ENCODE measurements at places on chromosomes 6 and 20.

DNA sequence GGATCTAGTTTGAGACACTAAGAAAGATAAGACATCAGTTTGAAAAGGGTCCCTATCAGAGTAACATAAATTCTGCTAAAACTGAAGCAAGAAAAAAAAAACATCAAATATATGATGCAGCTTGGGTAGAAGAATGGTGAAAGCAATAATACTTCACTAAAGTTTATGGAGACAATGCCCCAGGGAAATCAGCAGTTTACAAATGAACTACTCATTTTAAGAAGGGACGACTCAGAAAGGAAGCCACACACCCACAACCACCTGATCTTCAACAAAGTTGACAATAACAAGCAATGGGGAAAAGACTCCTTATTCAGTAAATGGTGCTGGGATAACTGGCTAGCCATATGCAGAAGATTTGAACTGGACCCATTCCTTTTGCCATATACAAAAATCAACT lies 143.5 kb downstream of the TPBG start:
- DNase-seq, result no peak

DNA sequence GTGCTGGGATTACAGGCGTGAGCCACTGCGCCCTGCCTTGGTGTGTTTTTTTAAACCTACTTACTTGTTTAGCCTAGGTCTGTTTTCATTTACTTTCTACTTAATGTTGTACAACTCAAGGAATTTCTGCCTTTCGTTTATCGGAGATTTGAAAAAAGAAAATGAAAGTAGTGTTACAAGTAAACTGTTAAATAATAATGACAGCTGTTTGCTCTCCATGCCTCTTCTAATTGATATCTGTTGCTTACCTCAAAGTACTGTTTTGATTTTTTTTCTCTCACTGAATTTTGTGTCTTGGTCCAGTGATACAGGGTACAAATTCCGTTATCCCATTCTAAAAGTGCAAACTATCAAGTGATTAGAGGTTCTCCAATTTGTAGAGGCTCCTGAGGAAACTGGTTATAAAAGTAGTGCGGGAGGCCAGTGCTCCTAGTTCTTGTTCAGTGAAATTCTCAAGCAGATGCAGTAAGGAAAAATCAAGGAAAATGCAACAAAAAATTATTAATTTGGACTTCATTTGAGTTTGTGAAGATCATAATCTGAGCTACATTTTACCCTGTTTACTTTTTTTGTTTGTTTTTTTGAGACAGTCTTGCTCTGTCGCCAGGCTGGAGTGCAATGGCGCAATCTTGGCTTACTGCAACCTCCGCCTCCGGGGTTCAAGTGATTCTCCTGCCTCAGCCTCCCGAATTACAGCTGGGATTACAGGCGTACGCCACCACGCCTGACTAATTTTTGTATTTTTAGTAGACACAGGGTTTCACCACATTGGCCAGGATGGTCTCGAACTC lies 2.2 kb downstream of the UBR2 start:
- DNase-seq, result no peak

- no peak for DNase-seq
Measured at GRCh38 chr6:26543953-26544352, 5.8 kb downstream of the HMGN4 start.

DNA sequence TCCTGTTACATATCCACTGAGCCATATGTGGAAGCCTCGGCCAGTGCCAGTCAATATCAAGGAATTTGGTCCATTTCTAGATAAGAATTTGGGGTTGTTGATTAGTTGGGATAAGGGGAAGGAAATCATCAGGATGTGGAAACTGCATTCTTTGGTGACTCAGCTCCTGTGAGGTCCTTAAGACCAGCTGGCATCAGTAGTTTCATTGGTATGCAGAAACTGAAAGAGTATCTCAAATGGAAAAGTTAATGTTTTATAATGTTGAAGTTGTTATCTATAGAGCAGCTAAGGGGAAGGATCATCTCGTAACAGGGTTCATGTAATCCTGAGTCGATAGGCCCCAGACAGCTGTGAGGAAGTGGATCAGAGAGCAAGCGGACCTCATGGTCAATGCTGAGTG lies 87.9 kb upstream of the PRND start:
- peak; percentile 94 for DNase-seq

DNA sequence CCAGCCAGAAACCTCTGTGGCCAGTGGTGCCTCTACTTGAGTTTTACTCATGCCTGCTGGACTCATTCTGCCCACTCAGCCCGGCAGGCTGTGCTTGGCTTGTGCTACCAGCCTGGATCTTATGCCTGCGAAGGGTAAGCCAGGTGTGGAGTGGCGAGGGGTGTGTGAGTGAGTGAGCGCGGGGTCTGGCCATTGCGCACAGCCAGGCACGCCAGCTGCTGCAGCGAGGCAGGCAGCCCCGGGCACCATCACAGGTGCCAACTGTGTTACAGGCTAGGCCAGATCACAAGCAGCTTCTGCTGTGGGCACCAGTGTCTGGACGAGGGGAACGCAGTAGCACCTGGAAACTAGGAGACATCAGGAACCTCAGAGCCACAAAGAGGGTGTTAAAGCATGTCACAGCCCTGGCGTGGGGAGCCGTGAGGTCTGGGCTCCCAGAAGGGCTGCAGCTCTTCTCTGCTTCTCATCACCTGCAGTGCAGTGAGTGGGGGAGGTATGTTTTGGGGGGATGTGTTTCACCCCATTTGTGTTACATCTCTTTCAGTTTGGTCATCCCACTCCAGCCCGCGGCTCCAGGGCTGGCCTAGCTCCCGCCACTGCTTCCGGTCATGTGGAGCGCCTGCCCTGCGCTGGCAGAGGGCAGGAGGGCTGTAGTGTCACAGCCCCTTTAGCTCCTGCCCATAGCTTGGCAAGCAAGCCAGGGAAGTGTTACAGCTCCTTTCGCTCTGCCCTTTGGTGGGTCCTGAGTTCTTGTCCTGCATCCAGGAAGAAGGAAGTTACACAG lies 379.7 kb upstream of the IMPG1 start:
- no peak for DNase-seq

GRCh38 chr20:61938839-61939690 lies 126.6 kb downstream of the TAF4 start:
- no peak for DNase-seq

GRCh38 chr6:17385660-17386059 lies 7.7 kb upstream of the CAP2 start:
- DNase-seq, result no peak

DNA sequence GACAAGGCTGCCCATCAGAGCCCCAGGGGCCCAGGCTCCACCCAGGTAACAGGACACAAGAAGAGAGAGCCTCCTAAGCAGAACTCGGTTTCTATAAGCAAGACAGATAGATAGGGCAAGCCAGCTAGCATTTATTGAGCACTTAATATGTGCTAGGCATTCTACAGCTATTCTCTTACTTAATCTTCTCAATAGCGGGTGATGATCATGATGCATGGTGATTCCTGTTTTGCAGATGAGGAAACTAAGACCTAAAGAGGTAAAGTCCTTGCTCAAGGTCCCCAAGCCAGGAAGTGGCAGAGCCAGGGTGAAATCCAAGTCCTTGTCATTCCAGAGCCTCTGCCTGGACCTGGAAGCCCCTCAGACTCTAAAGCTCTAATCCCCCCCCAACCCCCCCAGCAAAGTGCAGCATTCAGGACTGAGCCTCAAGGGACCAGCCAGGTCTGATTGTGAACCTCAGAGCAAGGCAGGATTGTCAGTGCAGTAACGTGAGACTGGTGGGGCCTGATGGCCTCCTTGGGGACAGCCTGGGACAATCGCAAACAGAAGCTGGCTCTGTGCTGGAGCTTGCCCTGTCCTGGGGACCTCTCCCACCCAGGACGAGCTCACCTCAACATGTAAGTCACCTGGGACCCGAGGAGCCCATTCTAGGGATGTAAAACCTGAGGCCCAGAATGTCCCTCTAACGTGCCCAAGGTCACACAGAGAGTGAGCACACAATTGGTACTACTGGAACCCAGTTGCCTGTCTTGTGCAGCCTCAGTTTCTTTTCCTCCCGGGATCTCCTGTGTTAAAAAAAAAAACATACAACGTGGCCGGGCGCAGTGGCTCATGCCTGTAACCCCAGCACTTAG lies 48.4 kb upstream of the PTGIS start:
- no peak for DNase-seq

GRCh38 chr20:47610247-47610944 lies 108.7 kb downstream of the NCOA3 start:
- DNase-seq, result peak; percentile 35

DNA sequence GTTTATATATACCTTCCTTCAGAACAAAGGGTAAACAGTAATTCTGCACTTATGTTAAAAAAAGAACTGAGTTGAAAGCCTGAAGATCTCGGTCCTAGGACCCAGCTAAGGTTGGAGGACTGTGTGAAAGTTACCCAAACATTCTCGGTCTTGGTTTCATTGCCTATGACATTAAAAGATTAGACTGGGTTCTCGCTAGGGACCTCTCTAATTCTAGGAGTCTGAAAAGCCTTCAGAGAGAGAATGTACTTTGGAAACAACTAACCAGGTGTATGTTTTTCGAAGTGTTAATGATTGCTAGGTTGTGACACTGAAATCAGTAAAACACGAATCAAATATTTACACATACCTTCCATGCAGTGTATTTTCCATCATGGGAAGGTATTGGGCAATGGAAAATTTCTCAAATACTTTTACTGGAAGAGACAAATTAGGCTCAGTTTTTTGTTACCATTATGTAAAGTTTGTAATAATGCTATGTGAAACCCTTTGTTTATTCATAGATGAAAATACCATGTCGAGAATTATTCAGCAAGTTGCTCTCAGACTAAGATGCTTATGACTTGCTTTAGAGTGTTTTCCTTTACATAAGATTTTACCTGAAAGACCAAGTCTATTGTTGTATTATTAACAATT lies 113.7 kb upstream of the LOC128125822 start:
- DNase-seq, result no peak

- DNase-seq, result no peak
Measured at GRCh38 chr6:137811916-137812553, 55.0 kb upstream of the TNFAIP3 start.

GRCh38 chr6:106886922-106887797 lies 87.4 kb downstream of the CD24 start:
- no peak for DNase-seq

- no peak for DNase-seq
Measured at GRCh38 chr20:63664861-63665594, 6.9 kb downstream of the RTEL1 start.

GRCh38 chr6:160005861-160006540 lies 37.1 kb downstream of the IGF2R start:
- no peak for DNase-seq

DNA sequence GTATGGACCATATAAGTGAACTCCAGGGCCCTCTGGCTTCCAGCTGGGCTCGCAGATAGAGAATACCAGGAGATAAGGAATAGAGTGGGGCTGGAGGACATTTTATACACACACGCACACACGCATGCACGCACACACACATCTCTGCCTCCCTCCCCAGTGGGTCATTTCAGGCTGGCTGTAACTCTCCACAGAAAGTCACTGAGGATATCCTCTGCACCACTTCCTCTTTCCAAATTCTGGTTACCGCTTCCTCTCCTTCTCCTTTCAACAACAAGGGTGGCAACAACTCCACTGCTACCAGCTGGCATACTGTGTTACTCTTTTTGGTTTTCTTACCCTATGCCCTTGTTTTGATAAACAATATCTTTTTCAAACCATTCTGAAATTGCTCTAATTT lies 280.2 kb downstream of the COL12A1 start:
- DNase-seq, result no peak

- DNase-seq, result no peak
Measured at GRCh38 chr6:44868335-44868668, 459.8 kb upstream of the RUNX2 start.

DNA sequence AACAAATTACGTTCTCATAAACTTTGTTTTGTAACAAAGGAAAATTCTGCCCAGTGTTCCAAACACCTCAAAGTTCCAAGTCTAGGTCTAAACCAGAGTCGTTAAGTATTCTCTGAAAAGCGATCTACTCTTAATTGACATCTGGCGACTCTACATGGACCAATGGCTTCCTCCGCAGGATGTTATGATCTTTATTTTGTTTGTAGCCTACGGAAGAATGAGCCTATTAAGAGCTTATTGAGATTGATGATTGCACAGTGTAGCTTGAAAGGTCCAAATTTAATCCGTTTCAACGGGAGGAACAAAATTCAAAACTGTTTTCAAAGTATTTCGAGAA lies 61.1 kb downstream of the FAM217A start:
- no peak for DNase-seq

GRCh38 chr20:297098-297924 lies at the start of gene ZCCHC3:
ZCCHC3 (plus strand) TSS chr20:297570; CDS start chr20:297587, 17 bp downstream.
- DNase-seq, result peak; percentile 91

- DNase-seq, result no peak
Measured at GRCh38 chr6:39076623-39077535, 28.3 kb downstream of the GLP1R start.

GRCh38 chr20:33438481-33438880 lies 5.1 kb downstream of the SNTA1 start:
- DNase-seq, result no peak

GRCh38 chr6:159969204-159969912 lies 476 bp downstream of the IGF2R start:
- peak; percentile 17 for DNase-seq
